ENCODE measurements at places on chromosomes 7 and 10.

DNA sequence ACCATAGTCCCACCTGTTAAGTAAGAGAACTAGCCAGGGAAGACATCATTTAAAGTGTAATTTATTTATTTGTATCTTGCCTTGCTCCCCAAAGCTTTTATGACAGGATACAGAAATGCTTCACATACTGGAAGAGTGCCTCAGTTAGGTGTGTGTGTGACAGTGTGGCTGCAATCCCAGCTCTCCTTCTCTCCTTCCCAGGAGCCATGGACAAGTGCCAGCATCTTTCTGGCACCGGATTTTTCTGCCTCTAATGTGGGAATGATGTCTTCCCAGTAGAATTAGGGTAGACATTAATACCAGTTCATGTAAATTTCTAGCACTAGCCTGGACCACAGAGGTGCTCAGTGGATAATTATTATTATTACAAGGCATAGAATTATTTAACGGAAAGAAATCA lies 30.3 kb upstream of the ATXN7L1 start:
- DNase-seq: no peak

GRCh38 chr7:46468753-46469356 lies 547.8 kb upstream of the IGFBP3 start:
- no peak for DNase-seq

- DNase-seq: no peak
These were observed 81.1 kb downstream of the ZMIZ1 start for GRCh38 chr10:79149662-79150443.

DNA sequence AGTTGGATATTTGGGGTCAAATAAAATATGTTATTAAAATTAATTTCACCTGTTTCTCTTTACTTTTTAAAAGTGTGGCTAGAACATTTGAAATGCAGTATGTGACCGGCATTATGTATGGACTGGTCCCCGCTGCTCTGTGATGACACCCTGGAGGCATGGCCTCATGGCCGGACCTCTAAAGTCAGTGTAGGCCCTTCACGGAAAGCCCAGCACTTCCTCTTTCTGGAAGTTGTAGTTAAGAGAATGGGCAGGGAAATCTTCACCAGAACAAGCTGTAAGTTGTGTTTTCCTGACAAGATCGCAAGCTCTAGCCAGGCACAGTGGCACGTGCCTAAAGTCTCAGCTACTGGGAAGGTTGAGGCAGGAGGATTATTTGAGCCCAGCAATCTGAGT lies 38.3 kb upstream of the SRGN start:
- DNase-seq: no peak

GRCh38 chr7:83528925-83529423 lies 120.0 kb downstream of the SEMA3E start:
- no peak for DNase-seq

- no peak for DNase-seq
These were observed 1.4 kb upstream of the TRA2A start for GRCh38 chr7:23533238-23533604.

- no peak for DNase-seq
These were observed 100.3 kb downstream of the MTPAP start for GRCh38 chr10:30248728-30249127.

- no peak for DNase-seq
These were observed 264.4 kb downstream of the SORCS1 start for GRCh38 chr10:106900016-106900652.

DNA sequence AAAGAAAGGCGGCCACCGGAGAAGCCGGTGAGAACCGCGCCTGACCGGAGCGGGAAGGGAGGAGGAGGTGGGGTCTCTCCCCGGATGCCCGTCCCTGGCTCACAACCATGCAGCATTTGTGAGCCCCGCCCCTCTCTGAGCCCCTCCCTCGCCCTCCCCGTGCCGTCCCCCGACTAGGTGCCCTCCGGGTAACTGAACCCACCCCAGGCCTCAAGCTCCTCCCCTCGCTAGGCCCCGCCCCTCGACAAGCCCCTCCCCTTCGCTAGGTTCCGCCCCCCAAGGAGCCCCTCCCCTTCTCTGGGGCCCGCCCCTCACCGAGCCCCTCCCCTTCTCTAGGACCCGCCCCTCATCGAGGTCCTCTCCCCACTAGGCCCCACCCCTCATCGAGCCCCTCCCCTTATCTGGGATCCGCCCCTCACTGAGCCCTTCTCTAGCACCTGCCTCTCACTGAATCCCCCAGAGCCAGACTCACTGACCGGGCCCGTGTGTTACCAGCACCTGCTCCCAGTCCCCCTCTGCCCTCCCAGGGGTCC lies 42.2 kb upstream of the HSPB1 start:
- peak; percentile 36 for DNase-seq

Data from GM06990 (cell line).